Stimulated activated CD4-positive, alpha-beta T cell treated with anti-CD3 and anti-CD28 coated beads, Interleukin-12 subunit alpha, Interleukin-12 subunit beta, amount 100 ng/mL, for 48 hours (primary cell): ENCODE measurements at places on chromosomes 5 and 9.

DNA sequence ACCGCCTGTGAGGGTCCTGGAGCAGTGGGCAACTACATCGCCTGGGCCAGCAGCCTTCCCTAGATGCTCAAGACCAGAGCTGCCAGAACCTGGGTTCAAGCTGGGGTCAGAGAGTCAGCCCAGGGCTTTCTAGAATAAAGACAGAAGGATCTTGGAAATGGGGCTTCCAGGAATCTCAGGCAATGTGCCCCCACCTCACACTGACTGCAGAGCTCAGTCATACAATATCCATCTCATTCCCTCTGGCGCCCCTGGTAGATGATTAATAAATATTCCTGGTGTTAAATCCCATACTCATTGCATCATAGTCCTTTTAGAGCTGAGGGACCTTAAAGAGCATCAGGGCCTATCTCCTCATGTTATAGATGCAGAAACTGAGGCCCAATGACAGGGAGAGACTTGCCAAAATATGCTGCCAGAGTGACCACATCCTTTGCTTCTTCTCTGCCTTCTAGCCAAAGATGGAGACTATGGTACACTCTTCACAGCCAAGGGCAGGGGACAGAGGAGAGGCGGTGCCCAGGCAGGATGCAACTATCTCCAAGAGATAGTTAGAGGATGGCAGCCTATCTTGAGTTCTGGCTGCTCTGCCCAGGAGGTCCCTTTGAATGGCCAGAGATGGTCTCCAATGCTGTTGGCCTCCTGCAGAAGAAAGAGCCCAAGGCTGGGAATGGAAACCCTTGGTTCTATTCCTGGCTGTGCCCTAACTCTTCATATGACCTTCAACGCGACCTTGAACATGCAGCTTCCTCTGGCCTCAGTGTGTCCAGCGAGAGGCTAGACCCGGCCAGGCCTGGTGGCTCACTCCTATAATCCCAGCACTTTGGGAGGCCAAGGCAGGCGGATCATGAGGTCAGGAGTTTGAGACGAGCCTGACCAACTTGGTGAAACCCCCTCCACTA lies 36.2 kb upstream of the IL17B start:
- no peak for DNase-seq

DNA sequence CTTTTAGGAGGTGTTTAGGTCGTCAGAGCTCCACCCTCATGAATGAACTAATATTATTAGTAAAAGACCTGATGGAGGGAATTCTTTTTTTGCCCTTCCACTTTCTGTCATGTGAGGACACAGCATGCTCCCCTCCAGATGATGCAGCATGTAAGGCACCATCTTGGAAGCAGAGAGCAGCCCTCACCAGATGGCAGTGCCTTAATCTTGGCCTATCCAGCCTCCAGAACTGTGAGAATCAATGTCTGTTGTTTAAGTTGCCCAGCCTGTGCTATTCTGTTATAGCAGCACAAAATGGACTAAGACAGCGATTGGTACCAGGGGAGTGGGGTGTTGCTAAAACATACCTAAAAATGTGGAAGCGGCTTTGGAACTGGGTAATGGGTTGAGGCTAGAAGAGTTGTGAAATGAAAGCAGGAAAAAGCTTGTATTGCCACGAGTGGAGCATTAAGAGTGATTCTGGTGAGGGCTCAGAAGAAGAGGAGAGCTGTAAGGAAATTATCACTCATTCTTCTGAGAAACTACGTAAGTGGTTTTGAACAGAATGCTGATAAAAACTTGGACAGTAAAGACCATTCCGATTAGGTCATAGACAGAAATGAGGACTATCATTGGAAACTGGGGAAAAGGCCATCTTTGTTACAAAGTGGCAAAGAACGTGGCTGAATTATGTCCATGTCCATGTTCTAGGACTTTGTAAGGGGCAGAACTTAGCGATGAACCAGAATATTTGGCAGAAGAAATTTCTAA lies 28.6 kb downstream of the PTPDC1 start:
- no peak for DNase-seq

DNA sequence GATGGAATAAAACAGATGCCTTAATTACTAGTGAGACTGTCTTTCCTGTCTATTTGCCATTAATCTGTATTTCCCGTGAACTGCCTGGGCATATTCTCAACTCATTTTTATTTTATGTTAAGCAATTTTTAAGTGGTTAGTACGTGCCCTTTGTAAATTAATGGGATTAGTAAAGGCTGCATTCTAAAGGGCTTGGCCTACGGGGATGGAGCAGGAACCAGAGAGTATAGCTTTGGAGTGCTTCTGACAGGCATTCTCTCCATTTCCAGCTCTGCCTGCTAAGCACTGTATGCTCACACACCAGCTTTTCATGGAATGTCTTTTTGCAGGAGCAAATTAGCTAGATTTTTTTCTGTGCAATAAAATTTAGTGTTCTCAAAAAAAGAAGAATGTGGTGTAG lies 241.2 kb downstream of the MCTP1 start:
- DNase-seq, result no peak

GRCh38 chr5:158384535-158385481 lies 525.9 kb upstream of the CLINT1 start:
- DNase-seq, result no peak

- DNase-seq, result no peak
These were observed 164.5 kb downstream of the SPATA31D1 start for GRCh38 chr9:82153032-82153431.

GRCh38 chr5:139094154-139095131 lies 103.7 kb downstream of the SIL1 start:
- DNase-seq, result no peak

DNA sequence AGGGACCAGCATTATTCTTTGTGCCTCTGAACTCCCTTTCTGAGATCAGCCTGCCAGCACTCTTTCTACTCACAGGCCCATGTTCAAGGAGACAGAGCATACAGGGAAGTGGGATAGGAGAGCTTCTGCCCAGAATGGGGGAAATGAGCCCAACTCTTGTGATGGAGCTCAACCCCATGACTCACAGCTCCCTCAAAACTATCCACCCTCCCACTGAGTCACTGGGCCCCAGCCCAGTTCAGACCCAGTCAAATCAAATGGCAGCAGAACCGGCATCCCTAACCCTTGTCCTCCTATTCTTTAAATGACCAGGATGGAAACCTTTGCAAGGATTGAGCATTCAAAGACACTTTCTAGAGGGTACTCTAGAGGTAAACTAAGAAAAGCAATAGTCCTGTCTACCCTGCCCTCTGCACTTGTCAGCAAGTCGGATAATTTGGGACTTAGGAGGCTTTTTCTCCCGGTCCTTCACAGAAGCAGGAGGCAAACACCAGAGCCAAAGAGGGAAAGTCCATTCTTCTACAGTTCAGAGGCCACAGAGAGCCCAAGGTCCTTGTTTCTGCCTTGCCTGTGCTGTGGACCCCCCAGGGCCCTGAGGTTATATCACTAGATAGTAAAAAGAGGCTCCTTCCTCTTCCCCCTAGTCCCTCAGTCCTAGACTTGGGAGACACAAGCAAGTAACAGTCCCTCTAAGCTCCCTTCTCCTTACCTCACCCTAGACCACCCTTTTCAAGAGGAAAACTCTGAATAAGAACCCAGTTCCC lies 3.2 kb downstream of the ATOSB start:
- no peak for DNase-seq
